ENCODE measurements at places on chromosomes 5 and 9.

DNA sequence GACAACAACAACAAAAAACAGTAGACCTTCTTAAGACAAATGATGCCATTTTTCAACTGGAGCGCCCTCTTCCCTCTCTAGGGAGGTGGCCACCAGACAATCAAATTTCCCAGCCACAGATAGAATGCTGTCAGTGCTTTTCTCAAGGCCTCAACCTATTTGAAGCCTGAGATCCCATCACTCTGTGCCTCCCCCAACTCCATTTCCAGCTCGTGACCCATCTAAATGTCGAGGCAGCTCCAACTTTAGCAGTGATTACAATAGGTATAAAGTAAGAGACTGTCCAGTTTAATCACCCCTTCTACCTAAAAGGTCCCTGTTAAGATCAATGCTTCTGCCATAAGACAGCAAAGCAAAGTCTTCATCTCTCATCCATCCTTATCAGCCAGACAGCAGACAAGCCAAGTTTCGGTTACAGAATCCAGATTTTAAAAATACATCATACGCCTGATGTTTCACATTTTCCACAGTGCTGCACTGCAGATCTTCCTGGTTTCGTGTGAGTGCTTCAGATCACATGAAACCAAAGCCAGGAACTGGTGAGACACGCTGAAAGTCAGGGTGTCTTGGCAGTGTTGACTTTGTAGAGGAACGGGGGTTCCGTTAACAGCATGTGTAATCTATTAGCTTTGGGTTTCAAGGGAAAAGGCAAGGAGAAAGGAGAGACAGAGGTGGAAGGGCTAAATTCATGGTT is 447.8 kb downstream of the ENC1 start:
- no peak for DNase-seq

- DNase-seq = no peak
Observed at GRCh38 chr5:119913425-119913824, 284.1 kb downstream of the FAM170A start.

- DNase-seq = no peak
Observed at GRCh38 chr5:58484505-58484904, 6.7 kb upstream of the GAPT start.

DNA sequence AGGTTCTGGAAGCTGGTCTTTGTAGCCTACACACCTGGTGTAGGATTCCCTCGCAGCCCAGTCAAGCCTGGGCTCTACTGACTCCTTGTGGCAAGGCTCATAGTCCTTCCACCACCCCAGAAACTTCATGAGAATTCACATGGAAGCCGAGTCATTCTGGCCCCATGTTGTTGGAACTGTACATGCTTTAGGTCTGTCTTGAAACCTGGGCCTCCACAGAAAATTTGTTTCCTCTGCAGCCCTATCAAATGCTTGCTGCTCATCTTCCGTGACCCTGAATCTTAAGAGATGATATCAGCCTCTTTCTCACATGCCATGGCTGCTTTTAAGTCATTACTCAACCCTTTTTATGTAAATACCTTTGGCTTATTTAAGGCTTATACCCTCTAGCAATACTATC is 113.4 kb upstream of the GRHPR start:
- no peak for DNase-seq

GRCh38 chr5:72441862-72442540 is 65.2 kb downstream of the ZNF366 start:
- DNase-seq = peak; percentile 19

- DNase-seq = no peak
Observed at GRCh38 chr5:29208024-29208423, 1985.5 kb upstream of the CDH6 start.

- no peak for DNase-seq
Observed at GRCh38 chr5:89327608-89328007, 444.6 kb upstream of the MEF2C start.

GRCh38 chr9:38200431-38200830 is 131.4 kb upstream of the SHB start:
- DNase-seq = no peak

GRCh38 chr9:84170521-84171141 is 169.9 kb downstream of the SLC28A3 start:
- no peak for DNase-seq

- no peak for DNase-seq
Observed at GRCh38 chr9:126152622-126153362, 173.8 kb upstream of the MVB12B start.

GRCh38 chr5:135950611-135951010 is 4.2 kb downstream of the LECT2 start:
- DNase-seq = no peak

DNA sequence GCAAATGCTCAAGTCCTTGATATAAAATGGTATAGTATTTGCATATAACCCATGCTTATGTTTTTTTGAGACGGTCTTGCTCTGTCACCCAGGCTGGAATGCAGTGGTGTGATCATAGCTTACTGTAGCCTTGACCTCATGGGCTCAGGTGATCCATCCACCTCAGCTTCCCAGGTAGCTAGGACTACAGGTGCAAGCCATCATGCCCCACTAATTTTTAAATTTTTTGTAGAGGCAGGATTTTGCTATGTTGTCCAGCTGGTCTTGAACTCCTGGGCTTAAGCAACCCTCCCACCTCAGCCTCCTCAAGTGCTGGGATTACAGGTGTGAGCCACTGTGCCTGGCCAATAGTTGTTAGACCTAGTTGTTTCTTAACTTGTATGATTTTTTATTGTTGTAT is 17.3 kb downstream of the SLC36A3 start:
- DNase-seq = no peak

DNA sequence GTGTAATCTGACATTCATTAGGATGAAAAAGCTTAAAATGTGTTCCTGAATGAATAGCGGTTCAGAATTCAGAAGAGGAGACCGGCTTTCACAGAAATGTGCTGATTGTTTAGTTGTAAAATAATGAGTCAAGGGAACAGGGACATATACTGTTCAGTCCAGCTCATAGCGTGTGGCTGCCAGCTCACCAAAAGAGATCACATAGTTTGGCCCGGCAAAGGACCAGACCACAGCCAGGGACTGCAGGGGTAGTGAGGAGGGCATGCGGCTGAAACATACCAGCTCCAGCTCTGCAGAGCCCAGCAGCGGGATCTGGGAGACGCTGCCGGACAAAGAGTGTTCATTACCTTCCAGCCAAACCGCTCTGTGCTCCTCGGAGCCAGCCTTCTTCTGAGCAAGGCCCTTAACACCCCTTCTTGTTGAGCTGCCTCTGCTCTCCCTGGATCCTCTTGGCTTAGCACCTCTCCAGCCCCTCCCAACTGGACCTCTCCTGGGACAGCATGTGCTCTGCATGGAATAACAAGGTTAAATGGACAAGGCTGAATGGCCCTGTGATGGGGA is 116.8 kb upstream of the CNTLN start:
- no peak for DNase-seq

Measured in RPMI8226 (cell line).